Esophagus squamous epithelium (tissue), 5 donors: ENCODE measurements at places on chromosomes 4 and X. TPM values are rescaled to one million over a fixed set of nuclear protein-coding genes. Genes with fewer than 3 reads are reported as not detected.
A peak's percentile ranks its signal among the peaks of the same experiment; 100 is the strongest.

DNA sequence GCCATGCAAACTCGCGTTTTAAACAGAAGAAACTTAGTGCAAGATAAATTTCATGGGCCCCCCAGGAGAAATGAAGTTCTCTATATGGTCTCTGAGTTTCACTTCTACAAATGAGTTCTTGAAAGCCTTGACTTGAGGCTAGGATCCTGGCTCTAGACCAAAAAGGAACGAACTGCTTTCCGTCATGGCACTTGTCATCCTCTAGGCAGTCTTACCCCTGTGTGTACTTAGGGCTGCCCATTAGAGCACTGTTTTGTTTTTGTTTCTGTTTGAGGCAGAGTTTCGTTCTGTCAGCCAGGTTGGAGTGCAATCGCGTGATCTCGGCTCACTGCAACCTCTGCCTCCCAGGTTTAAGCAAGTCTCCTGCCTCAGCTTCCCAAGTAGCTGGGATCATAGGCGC is 29.0 kb downstream of the RNF4 start:
- peaks cover 100% of the 10 kb centered on the region for H3K36me3 ChIP-seq
- H3K27me3 ChIP-seq, result no peaks in the 10 kb centered on the region
- H3K4me1 ChIP-seq, result peaks cover 13% of the 10 kb centered on the region
- DNase-seq, result no peak
- H3K27ac ChIP-seq, result no peak overlapping the region

FREM3 gene
- total RNA-seq, result not detected

S100P gene
- total RNA-seq, result 15.8 TPM

- H3K4me1 ChIP-seq, result peaks cover 18% of the 10 kb centered on the region
- DNase-seq, result no peak
- H3K27ac ChIP-seq, result peak overlapping the region; percentile 25
Observed at GRCh38 chr4:105989485-105990242, 94.4 kb downstream of the NPNT start.

GRCh38 chr4:23234018-23234417 is 541.3 kb downstream of the GBA3 start:
- no peaks in the 10 kb centered on the region for H3K4me1 ChIP-seq
- H3K4me3 ChIP-seq, result no peak overlapping the region
- no peaks in the 10 kb centered on the region for H3K36me3 ChIP-seq
- H3K27ac ChIP-seq, result no peak overlapping the region
- no peak for DNase-seq
- no peaks in the 10 kb centered on the region for H3K27me3 ChIP-seq

IGSF1 gene
- 0.76 TPM for total RNA-seq

CT45A1 gene
- not detected for total RNA-seq

REST gene
- total RNA-seq, result 23.8 TPM

GRCh38 chr4:179880756-179881155 is 2362.4 kb upstream of the TENM3 start:
- no peak overlapping the region for H3K4me3 ChIP-seq
- H3K36me3 ChIP-seq, result no peaks in the 10 kb centered on the region
- H3K27ac ChIP-seq, result no peak overlapping the region
- no peak for DNase-seq
- H3K4me1 ChIP-seq, result no peaks in the 10 kb centered on the region

GRCh38 chr4:36215627-36216026 is 28.7 kb downstream of the ARAP2 start:
- no peaks in the 10 kb centered on the region for H3K27me3 ChIP-seq
- peaks cover 26% of the 10 kb centered on the region for H3K36me3 ChIP-seq
- no peak overlapping the region for H3K4me3 ChIP-seq
- H3K4me1 ChIP-seq, result no peaks in the 10 kb centered on the region
